Effector memory CD4-positive, alpha-beta T cell (primary cell): ENCODE measurements at places on chromosomes 12 and 14.

- peaks cover 11% of the 10 kb centered on the region for H3K36me3 ChIP-seq
- no peak overlapping the region for H3K27ac ChIP-seq
- H3K27me3 ChIP-seq = no peaks in the 10 kb centered on the region
- H3K4me1 ChIP-seq = no peaks in the 10 kb centered on the region
Measured at GRCh38 chr12:102093319-102093718, 26.6 kb downstream of the NUP37 start.

GRCh38 chr12:57434517-57435223, at the start of gene INHBC:
INHBC (plus strand) TSS chr12:57434784; CDS start chr12:57434887, 103 bp downstream.
- H3K4me1 ChIP-seq = peaks cover 8% of the 10 kb centered on the region
- no peak within 1 kb of the TSS for H3K4me3 ChIP-seq
- no peak within 1 kb of the TSS for H3K27ac ChIP-seq
- no peak for DNase-seq
- no peaks in the 10 kb centered on the region for H3K27me3 ChIP-seq
- no peaks in the 10 kb centered on the region for H3K36me3 ChIP-seq

DNA sequence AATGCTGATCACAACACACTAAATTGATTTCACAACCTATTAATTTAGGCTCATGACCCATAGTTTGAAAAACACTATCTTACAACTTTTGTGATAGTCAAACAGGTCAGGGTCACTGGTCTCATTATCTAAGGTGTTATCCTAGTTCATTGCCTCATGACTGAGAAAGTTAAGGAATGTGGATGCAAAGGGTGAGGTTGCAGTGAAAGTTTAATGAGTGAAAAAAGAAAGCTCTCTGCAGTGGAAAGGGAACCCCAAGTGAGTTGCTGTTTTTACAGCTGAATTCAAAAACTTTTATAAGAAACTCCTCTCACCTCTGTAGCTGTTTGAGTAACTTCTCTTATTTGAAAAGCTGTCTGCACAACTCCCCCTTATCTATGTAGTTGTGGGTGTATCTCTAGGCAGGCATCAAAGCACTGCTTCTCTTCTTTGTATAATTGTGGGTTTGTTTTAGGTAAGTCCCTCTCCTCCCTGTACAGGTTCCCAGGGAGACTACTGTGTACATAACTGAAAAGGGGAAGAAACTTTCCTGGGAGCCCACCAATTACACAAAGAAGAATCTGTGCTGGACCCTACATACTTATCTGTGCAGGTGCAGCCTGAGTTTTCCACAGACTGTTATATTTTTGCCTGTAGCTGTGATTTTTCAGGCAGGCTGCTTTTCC, 18.9 kb downstream of the DNAL1 start:
- no peaks in the 10 kb centered on the region for H3K36me3 ChIP-seq
- no peak overlapping the region for H3K4me3 ChIP-seq
- no peak for DNase-seq
- H3K4me1 ChIP-seq = no peaks in the 10 kb centered on the region

- H3K27me3 ChIP-seq = no peaks in the 10 kb centered on the region
- H3K36me3 ChIP-seq = no peaks in the 10 kb centered on the region
- H3K4me3 ChIP-seq = no peak overlapping the region
- DNase-seq = no peak
- H3K4me1 ChIP-seq = no peaks in the 10 kb centered on the region
Measured at GRCh38 chr14:27392153-27392552, 794.3 kb upstream of the NOVA1 start.

DNA sequence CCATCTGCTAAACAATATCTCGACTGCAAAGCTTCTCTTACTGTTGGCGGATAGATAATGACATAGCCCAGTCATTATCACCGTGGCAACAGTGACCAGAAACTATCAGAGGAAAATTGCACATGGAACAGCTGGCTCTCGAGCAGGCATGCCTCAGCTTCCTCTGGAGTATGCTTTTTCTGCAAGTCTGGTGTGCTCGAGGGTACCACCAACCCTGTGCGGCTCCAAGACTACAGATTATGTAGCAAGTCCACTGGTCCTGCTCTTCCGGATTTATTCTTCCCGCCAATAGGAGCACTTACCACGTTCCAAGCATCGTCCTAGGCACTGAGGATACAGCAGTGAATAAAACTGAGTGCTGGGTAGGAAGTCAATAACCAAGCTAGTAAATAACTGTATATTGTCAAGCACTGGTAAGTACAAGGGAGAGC, 1.4 kb upstream of the GLRX5 start:
- no peaks in the 10 kb centered on the region for H3K36me3 ChIP-seq
- peak overlapping the region; percentile 87 for H3K27ac ChIP-seq
- H3K4me1 ChIP-seq = peaks cover 32% of the 10 kb centered on the region
- H3K27me3 ChIP-seq = no peaks in the 10 kb centered on the region
- peak overlapping the region; percentile 73 for H3K4me3 ChIP-seq
- DNase-seq = no peak

DNA sequence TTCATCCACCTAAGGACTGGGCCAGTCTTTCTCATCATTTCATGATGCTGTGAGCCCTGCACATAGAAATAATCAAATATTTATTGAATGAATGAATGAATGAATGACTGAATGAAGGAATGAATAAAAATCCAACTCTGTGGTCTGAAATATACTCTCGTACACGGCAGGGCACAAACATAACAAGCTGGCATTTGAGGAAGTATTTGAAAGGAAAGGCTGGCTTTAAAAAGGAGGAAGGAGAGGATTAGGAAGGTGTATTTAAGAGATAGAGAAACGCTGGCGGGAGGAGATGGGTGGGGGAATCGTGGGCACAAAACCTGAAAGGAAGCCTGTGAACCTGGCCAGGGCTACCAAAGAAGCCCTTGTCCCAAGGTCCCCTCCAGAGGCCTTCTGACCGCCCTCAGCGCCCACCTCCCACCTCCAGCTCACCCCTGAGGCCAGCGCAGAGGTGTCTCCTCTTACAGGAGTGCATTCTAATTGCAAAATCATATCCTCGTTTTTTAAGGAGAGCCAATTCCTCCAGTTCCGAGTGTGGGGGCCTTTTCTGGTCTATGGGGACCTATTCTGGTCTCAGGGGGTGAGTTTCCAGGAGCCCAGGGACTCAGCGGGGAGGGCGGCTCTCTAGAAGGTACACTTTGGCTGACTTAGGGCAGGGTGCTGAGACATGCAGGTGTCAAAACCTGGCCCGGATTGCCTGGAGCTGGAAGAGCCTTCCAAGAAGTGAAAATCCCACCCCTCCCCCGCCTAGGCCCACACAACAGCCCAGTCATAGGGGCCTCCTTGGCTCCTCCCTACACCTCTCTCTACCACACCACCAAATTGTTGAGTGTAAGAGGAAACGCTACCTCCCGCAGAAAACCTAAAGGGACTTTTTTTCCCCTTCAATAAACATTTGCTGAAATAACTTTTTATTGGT, 8.7 kb upstream of the JDP2 start:
- H3K4me1 ChIP-seq = no peaks in the 10 kb centered on the region
- no peaks in the 10 kb centered on the region for H3K36me3 ChIP-seq
- no peaks in the 10 kb centered on the region for H3K27me3 ChIP-seq
- no peak for DNase-seq

DNA sequence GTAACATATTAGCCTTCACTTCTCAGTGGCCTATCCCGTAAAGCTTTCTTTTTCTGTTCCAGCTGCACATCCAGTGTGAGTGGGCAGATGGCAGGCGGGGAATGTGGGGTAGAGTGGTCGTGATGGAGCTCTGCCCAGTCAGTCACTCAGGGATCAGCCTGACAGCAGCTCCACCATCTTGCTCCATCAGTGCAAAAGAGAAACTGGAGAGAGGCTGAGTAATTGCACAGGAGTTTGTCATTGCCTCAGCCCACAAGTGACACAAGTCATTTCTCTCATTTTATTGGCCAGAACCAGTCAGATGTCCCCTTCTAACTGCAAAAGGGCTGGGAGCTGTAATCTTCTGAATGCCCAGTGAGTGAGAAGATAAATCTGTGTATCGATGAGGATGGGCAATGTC, 66.5 kb downstream of the ATP23 start:
- no peaks in the 10 kb centered on the region for H3K36me3 ChIP-seq
- H3K27ac ChIP-seq = no peak overlapping the region
- DNase-seq = no peak
- no peaks in the 10 kb centered on the region for H3K27me3 ChIP-seq

DNA sequence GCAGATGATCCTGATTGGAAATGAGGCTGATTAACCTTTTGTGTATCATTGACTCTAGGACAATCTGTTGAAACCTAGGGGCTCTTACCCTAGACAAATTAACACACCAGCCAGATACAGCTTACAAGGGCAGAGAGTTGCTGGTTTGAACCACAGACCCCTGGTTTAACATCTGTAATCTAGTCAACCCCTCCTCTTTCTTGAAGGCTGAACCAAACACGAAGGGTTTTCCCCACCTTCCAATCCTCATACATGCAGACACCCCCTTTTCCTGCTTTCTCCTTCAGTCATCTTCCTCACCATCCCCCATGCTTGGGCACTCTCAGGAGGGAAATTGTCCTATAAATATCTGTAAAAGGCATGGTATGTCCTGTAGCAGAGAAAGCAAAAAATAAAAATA, 126.0 kb upstream of the HIF1A start:
- no peak overlapping the region for H3K4me3 ChIP-seq
- peaks cover 19% of the 10 kb centered on the region for H3K4me1 ChIP-seq
- no peaks in the 10 kb centered on the region for H3K36me3 ChIP-seq
- H3K27me3 ChIP-seq = no peaks in the 10 kb centered on the region
- no peak overlapping the region for H3K27ac ChIP-seq

DNA sequence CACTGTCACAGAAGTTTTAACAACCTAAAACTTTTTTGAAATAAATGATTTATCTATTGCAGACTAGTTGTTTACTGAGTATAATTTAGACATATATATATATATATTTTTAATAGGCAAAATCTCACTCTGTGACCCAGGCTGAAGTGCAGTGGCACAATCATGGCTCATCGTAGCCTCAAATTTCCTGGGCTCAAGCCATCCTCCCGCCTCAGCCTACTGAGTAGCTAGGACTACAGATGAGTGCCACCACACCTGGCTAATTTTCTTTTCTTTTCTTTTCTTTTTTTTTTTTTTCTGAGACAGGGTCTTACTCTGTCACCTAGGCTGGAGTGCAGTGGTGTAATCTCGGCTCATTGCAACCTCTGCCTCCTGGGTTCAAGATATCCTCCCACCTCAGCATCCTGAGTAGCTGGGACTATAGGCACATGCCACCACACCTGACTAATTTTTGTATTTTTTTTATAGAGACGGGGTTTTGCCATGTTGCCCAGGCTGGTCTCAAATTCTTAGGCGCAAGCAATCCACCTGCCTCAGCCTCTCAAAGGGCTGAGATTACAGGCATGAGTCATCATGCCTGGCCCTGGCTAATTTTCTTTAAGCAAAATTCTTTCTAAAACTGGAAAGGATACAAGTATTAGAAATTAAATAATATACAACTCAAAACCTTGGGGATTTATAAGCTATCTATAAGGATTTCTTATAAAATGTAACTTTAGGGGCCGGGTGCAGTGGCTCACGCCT, 23.1 kb downstream of the EEA1 start:
- no peak overlapping the region for H3K4me3 ChIP-seq
- H3K27ac ChIP-seq = no peak overlapping the region
- H3K36me3 ChIP-seq = no peaks in the 10 kb centered on the region
- peaks cover 15% of the 10 kb centered on the region for H3K4me1 ChIP-seq
- no peaks in the 10 kb centered on the region for H3K27me3 ChIP-seq
- DNase-seq = no peak

DNA sequence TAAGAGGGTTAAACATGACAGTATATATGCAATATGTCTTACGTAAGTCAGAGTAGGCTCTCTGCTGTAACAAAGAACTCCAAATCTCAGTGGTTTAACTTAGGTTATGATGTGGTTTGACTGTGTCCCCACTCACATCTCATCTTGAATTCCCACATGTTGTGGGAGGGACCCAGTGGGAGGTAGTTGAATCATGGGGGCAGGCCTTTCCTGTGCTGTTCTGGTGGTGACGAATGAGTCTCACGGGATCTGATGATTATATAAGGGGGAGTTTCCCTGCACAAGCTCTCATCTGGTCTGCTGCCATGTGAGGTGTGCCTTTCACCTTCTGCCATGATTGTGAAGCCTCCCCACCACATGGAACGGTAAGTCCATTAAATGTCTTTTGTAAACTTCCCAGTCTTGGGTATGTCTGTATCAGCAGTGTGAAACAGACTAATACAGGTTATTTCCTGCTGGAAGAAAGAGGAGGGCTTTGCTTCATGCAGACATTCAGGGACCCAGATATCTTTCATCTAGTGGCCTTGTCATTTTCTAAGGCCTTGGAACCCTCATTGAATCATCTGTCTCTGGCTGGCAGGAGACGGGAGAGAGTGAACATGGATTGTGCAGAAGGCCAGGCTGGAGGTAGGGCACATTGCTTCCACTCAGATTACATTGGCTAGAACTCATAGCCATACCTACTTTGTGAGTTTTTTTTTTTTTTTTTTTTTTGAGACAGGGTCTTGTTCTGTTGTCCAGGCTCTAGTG, 96.1 kb downstream of the CRADD start:
- H3K27ac ChIP-seq = no peak overlapping the region
- H3K27me3 ChIP-seq = no peaks in the 10 kb centered on the region
- peak; percentile 14 for DNase-seq
- no peaks in the 10 kb centered on the region for H3K36me3 ChIP-seq
- H3K4me1 ChIP-seq = no peaks in the 10 kb centered on the region

DNA sequence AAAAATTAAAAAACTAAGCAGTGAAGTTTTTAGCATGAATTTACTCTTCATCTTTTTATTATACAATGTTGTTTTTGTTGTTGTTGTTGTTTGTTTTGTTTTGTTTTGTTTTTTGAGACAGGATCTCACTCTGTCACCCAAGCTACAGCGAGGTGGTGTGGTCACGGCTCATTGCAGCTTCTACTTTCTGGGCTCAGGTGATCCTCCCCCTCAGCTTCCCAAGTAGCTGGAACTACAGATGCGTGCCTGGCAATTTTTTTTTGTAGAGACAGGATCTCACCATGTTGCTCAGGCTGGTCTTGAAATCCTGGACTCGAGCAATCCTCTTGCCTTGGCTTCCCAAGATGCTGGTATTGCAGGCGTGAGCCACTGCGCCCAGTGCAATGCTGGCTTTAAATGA, 11.3 kb downstream of the PPFIBP1 start:
- H3K36me3 ChIP-seq = no peaks in the 10 kb centered on the region
- no peak overlapping the region for H3K27ac ChIP-seq
- H3K4me1 ChIP-seq = no peaks in the 10 kb centered on the region
- H3K4me3 ChIP-seq = no peak overlapping the region
- DNase-seq = no peak

- no peaks in the 10 kb centered on the region for H3K36me3 ChIP-seq
- no peak for DNase-seq
- no peaks in the 10 kb centered on the region for H3K27me3 ChIP-seq
- H3K27ac ChIP-seq = no peak overlapping the region
- no peaks in the 10 kb centered on the region for H3K4me1 ChIP-seq
Measured at GRCh38 chr12:125742413-125742812, 677.2 kb downstream of the AACS start.

GRCh38 chr14:94548999-94549985, 11.9 kb upstream of the SERPINA4 start:
- peaks cover 5% of the 10 kb centered on the region for H3K27me3 ChIP-seq
- H3K4me1 ChIP-seq = no peaks in the 10 kb centered on the region
- no peak overlapping the region for H3K27ac ChIP-seq
- no peak overlapping the region for H3K4me3 ChIP-seq
- H3K36me3 ChIP-seq = no peaks in the 10 kb centered on the region
- DNase-seq = peak; percentile 4

GRCh38 chr14:68135566-68135965, 316.0 kb downstream of the RAD51B start:
- DNase-seq = no peak
- no peaks in the 10 kb centered on the region for H3K36me3 ChIP-seq
- no peaks in the 10 kb centered on the region for H3K27me3 ChIP-seq
- H3K27ac ChIP-seq = no peak overlapping the region

GRCh38 chr12:111120578-111120977, 200.2 kb upstream of the MYL2 start:
- H3K4me3 ChIP-seq = no peak overlapping the region
- no peaks in the 10 kb centered on the region for H3K36me3 ChIP-seq
- no peak for DNase-seq
- no peaks in the 10 kb centered on the region for H3K4me1 ChIP-seq
- no peak overlapping the region for H3K27ac ChIP-seq
